Daoy (cell line): ENCODE measurements at places on chromosomes 6 and 20. TPM values are rescaled to one million over a fixed set of nuclear protein-coding genes. Genes with fewer than 3 reads are reported as not detected.

COL19A1 gene
- 0.06 TPM in 1 of 2 replicates, not detected in the other for total RNA-seq

CLPSL1 gene
- not detected in 2 replicates for total RNA-seq

KHDC1 gene
- 5.8 and 6.2 TPM in 2 replicates for total RNA-seq

DEK gene
- 320 and 481 TPM in 2 replicates for total RNA-seq

SCGN gene
- total RNA-seq: not detected in 2 replicates

PTCHD4 gene
- total RNA-seq: not detected in 2 replicates

ADAM33 gene
- not detected in 2 replicates for total RNA-seq

EYS gene
- not detected in 2 replicates for total RNA-seq

SYNE1 gene
- 7.6 and 8.7 TPM in 2 replicates for total RNA-seq
